ENCODE measurements at places on chromosomes 1 and 21.

DNA sequence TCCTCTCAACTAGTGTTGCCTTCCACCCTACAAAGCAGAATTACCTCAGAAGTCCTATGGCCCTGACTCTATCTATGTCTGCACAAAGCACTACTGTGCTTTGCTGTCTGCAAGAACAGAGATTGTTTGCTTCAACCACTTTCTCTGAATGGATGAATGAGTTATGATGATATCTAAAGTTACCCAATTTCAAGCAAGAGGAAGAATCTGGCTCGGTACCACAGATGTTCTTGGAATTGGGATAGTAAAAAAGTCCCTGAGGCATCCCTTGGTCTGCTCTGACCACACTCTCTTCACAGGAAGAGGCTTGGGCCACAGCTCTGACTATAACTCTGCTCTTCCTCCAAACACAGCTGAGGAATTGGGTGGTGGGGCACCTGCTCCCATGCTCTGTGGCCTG is 31.2 kb downstream of the MTARC1 start:
- peak; percentile 13 for DNase-seq

DNA sequence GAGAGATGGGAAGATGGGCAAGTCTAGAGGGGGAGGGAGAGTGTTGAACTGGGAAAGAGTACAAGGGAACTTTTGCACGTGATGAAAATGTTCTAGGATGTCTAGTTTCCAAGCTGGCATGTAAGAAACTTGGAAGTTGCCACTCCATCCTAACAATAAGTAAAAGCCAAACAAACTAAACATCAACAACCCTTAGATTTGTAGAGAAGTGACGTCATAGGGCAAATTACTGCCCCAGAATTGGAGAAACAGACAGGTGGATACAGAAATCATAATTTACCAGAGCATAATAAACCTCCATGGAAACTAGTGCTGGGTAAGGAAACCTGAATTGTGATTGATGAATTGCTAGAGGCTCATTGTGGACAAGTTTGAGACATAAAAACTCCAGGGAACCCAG is 14.7 kb upstream of the ZBTB40 start:
- DNase-seq: no peak

DNA sequence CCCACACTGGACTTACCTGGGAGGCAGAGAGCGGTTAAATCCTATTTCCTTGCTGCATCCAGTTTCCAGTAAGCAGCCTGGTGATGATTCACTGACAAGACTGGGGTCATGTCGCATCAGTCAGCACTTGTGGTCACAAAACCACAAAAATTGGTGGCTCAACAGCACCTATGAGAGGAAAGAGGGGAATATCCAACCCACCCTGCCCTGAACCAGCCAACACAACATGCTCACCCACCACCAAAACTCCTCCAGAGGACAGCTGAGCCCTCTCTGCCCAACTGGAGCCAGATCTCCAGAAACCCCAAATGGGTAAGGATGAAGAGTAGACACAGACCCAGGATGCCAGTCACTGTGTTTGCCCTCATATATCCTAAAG is 64.0 kb downstream of the CD46 start:
- no peak for DNase-seq

DNA sequence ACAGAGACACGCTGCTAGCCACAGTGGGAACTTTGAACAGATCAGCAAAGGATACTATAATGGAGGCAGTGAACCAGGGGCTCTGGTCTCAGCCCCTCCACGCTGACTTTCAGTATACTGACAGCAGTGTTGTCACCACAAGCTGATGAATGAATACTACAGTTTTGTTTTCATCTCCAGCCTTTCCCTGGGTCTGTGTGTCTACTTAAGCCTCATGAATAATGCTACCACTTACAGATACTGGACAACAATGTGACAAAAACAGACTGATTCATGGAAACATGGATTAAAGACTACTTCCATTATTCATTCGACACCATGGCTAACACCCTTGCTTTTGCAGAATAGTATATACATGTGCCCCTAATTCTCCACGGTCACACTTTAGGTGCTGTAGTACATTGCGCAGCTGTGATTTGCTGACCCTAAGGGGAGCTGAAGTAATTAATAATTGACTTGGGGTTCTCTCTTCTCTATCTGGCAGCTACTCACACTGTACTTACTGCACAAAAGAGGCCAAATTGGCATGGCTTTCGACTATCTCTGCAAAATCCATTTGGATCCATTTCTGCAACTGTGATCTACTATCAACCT is 203.2 kb upstream of the LYPLAL1 start:
- DNase-seq: no peak

DNA sequence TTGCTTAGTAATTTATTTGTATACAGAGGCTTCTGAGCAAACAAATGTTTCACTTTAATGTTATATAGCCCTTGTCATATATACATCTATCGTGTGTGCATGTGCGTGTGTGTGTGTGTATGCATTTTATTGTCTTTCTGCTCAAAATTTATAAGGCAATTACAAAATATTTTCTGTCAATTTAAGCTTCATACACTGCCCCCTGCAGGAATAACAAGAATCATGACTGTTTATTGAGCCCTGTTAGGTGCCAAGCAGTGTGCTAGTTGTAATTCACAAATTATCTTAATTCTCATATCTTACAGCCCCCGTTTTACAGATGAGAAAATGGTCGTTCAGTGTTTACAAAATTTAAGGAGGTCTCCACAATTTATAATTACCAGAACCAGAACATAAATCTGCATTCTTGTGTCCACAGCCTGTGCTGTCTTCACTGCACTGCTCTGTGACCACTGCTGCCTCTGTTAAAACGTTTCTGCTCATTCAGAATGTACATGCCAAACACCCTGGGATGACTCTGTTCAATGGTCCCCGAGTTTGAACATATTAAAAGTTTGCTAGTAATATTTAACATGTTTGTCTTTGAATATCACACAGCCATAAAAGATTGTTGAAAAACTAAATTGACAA is 181.3 kb downstream of the ATP6V1G3 start:
- DNase-seq: peak; percentile 32

GRCh38 chr21:14438211-14438610 is 55.3 kb upstream of the HSPA13 start:
- DNase-seq: peak; percentile 40

DNA sequence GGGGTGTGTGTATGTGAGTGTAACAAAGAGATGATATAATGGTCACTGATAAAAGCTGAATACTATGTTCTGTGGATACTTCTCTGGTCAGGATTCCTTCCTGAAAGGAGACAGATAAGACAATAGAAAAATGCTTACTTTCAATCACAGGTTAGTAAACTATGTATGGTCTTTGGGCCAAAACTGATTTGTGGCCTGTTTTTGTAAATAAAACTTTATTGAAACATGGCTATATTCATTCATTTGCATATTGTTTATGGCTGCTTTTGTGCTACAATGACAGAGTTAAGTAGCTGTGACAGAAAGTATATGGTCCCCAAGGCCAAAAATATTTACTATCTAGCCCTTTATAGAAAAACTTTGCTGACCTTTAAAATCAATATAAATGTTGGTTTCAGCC is 82.2 kb upstream of the DMRTA2 start:
- DNase-seq: no peak

DNA sequence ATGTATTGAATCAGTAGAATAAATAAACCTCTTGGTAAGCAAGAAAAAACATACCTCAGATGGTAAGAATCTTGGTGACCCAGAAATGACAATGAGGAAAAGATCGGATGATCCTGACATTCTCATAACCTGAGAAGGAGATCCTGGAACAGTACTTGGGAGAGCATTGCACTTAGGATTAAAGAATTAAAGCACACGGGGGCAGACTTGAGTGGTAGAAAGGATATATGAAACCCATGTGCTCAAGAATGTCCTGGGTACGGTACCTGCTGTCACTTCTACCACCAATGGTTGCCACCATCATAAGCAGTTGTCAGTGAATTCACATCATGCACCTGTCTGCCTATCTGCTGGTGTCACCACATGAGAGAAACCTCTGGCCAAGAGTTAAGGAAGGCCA is 108.9 kb upstream of the GJB5 start:
- no peak for DNase-seq

- DNase-seq: peak; percentile 30
Measured at GRCh38 chr1:44630116-44630515, 44.2 kb downstream of the TMEM53 start.

- no peak for DNase-seq
Measured at GRCh38 chr1:51541313-51542050, 22.4 kb upstream of the EPS15 start.

GRCh38 chr1:247212012-247212411 is 40.2 kb upstream of the ZNF124 start:
- peak; percentile 23 for DNase-seq

DNA sequence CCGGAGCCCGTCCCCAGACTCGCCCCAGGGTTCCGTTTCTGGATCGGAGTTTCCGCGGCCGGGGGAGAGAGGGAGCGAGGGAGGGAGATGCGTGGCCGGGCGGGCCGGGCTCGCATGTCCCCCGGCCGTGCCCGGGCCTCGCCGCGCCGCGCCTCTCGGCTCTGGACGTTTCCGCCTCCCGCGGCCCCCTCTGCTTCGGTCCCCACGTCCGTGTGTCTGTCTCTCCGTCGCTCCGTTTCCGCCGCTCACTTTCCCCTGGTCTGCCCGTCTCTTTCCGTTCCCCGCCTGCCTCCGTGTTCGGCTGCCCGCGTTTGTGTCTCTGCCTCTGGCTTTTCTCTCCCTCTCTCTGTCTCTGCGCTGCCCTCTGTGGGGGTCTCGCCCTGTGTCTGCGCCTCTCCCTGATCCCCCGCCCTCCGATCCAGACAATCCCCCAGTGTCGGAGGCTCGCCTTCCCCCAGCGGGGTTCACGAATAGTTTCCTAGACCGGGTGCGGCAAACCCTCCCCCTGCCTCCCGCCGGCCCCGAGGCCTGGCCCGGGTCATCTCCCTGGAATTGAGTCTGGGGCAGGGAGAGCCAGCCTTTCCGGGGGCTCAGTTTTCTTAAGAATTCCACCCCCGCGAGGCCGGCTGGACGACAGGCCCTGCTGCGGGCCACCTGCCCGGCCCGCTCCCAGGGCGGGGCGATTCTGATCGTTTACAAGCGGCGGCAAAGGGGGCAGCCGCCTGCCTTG is 735 bp downstream of the NBL1 start:
- peak; percentile 66 for DNase-seq

DNA sequence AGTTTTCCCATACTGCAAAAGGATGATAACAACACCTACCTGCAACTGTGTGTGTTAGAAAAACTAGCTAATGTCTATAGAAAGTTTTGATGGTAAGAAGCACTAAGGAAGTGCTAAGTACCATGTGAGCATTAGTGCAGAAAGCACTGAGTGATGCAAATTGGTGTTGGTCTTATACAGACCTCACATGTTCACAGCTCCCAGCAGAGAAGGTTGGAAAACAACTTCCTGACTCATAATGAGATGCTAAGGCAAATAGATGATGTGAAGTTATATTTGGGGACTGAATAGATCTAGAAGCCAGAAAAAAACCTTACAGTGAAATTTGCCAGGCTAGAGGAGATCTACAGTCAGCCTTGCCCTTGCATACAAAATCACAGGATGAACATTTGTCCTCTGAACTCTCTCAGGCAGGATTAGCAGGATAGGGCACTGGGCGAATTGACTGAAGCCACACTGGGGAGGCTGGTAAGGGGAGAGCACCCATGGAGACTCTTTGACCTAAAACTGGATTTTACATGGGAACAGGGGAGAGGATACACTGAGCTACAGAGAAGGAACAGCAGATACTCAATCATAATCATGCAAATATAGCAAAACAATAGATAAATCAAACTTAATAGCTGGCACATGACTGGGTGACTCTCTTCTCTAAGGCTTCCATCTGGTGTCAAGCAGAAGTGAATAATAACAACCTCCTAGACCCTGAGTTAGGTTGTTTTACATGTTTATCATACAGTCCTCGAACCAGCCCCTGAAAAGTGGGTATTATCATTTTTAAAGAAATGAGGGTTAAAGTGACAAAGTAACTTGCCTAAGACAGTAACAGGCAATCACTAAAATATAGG is 61.3 kb downstream of the ASTN1 start:
- DNase-seq: no peak

- no peak for DNase-seq
Measured at GRCh38 chr1:215482079-215482478, 85.0 kb upstream of the KCTD3 start.

DNA sequence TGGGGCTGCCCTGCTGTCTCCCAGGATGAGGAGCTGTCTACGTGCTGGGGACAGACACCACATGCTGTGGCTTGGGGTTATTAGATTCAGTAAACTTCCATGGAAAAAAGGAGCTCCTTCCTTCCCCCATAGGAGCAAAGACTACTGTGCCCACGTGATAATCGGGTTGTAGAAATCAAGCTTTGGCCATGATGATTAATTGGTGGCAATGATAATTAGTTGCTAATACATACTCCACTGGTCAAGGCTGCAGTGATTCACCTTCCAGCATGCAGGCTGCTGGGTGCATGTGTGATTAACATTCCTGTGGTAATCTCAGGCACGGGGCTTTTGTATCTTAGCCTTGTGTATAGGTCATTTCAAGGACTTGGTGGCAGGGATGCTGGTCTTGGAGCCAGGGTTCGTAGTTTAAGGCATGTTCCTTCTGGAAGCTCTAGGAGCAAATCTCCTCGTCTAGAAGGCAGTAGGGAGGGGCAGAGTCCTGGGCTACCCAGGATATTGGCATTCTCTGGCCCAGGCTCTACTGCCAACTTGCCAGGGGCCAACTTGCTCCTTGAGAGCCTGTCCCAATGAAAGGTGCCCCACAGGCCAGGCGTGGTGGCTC is 41.4 kb downstream of the TMCO4 start:
- DNase-seq: peak; percentile 44

- no peak for DNase-seq
Measured at GRCh38 chr21:29808153-29808552, 131.6 kb downstream of the GRIK1 start.

- no peak for DNase-seq
Measured at GRCh38 chr1:145977016-145977415, 12.5 kb downstream of the POLR3GL start.

- DNase-seq: no peak
Measured at GRCh38 chr1:163401211-163401610, 79.5 kb downstream of the NUF2 start.

- no peak for DNase-seq
Measured at GRCh38 chr1:157748262-157748817, 28.6 kb downstream of the FCRL2 start.

DNA sequence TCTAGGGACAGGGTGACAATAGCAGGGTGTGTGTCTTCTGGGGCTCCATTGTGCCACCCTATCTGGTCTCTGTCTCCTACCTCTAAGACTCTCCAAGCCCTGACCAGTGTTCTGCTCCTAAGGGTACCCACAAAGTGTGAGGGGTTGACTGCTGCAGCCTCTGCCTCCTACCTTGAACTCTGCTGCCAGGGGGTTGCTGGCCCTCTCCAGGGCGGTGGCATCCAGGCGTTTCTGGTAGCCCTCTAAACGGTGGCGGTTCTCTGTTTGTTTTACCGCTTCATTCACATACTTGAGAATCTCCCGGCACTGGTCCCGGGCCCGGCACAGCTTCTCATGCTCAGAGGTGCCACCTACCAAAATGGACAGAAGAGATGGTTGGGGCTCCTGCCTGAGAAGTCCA is 24.4 kb downstream of the LRRC71 start:
- no peak for DNase-seq
